Activated gamma-delta T cell treated with Interleukin-2 at 50 U/mL for 16 hours (primary cell): ENCODE measurements at places on chromosomes 2 and 18.

DNA sequence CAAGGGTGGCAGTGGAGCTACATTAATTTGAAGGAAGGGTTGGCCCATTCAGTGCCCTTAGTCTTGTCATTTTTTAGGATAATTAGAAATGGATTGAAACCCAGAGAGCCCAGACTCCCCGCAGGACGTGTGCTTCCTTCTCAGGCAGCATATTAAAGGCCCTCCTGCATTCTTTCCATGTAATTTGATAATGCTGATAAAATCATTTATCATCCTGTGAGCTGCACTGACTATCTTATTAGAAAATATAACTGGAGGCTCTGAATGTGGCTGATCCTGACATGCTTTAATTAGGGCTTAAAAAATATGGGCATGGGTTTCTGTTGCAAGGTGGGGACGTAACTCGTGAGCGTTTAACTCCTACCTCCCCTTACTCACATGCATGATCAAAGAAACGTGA, 148.1 kb downstream of the ACKR3 start:
- no peak for DNase-seq

DNA sequence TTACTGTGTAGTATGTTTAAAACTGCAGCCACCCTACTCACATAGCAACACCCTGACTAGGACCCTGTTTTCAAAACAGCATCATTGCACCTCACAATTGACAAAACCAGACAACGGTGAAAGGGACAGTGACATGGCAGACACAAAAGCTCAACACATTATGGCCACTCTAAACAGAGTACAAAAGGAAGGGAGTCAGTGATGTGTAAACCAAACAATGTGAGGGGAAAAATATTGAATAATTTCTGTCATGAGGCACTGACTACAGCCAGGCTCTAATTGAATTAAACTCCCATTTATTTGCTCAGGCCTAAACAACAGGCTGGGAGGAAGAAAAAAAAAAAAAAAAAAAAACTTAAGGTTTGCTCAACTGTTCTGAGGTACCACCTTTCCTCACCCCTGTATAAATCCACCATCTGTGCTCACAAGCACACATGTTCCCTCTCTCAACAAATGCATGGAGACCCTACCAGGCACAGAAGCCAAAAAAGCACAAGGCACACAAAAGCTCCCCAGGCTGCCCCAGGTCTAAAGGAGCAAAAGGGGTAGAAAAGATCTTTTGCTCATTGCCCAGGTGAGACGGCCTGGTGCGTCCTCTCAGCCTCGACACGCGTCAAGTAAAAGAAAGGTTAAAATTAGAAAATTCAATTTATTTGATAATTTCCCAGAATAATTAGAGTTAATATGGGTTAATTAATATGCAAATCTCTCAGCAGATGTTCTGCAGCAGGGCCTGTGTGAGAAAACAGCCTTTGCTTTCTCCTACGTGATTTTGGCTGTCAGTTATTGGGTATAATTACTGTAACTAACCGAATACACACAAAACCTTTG, 80.9 kb downstream of the ZEB2 start:
- no peak for DNase-seq

DNA sequence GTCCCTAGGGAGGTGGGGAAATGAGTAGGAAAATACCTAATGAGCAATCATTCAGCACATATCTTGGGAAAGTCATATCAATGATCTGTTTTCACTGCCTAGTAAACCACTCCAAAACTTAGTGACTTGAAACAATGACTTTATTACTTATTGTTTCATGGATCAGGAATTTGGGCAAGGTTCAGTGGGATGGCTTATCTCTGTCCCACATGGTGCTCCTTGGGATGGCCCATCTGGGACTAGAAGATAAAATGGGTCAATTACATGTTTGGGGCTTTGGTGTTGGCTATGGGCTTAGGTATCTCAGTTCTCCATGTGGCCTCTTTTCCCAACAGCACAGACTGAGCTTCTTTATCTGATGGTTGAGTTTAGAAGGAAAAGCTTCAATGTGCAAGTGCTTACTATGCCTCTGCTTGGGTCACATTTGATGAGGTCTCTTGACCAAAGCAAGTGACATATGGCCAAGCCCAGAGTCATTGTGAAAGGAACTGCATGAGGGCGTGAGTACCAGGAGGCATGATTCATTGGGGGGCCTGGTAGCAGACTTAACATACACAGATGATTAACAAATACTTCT, 218.1 kb upstream of the TNP1 start:
- no peak for DNase-seq

- no peak for DNase-seq
These were observed 36.1 kb upstream of the SPTBN1 start for GRCh38 chr2:54419855-54420523.

DNA sequence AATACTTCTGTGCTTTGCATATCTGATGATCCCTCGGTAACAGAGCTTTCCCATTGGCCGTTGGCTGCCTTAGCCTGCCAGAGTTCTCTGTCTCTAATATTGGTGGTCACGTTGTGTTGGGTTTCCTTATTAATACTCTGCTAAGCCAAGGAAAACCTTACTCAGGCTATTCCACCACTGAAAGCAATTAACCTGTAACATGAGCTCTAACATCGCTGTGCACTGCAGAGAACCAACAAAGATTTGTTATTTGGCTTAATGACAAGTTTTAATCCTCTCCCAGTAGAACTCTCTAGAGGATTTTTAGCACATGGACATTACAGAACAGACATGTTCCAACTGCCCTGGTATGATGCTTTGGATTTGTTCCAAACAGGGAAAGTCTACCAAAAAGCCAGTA, 825.9 kb upstream of the POU3F3 start:
- DNase-seq: no peak

DNA sequence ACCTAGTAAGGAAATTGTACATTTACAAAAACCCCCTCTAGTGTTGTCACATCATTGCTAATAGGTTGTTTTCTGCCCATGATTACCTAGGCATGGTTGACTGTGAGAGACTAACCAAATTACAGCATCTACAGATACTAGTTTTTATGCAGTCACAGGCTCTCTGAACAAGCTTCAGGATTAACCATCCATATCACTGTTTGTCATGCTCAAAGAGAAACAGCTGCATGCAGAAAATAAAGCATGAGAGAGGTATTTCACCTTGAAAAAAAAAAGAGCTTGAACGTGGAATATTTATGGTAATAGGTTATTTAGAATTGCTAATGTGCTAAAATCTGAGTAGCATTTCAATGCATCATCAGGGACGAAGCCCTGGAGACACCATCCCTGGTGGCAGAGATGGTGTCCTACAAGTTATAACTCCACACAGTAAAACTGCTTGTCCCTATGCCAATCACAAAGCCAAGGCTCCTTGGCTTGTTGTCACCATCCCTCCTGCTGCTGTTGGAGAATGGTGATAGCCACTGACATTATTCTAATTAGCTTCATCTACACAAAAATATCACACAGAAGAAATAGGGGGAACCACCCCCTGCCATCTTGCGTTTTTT, 5.4 kb downstream of the NEB start:
- no peak for DNase-seq

GRCh38 chr18:23458830-23459529, 5.9 kb downstream of the RIOK3 start:
- no peak for DNase-seq

- no peak for DNase-seq
These were observed 69.0 kb upstream of the LMAN1 start for GRCh38 chr18:59428018-59428417.

DNA sequence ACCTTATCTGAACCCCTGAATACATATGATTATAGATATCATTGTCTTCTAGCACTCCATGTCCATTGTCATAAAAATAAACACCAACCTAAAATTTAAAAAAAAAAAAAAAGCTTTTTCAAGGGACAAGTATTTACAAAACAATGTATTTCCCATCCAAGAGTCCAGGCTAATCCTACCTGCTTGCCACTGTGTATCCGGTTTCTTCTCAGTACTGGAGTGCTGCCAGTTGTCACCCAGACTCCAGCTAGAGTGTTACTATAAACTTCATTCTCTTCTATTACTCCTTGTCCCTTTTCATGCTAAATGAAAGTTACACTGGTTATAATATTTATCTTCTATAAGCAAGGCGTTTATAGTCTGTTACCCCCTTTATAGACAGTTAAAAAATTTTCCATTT, 35.8 kb downstream of the MSH6 start:
- no peak for DNase-seq

- DNase-seq: no peak
These were observed 13.7 kb upstream of the LRP1B start for GRCh38 chr2:142144547-142144946.

- no peak for DNase-seq
These were observed 19.6 kb downstream of the RDH14 start for GRCh38 chr2:18540872-18541271.

DNA sequence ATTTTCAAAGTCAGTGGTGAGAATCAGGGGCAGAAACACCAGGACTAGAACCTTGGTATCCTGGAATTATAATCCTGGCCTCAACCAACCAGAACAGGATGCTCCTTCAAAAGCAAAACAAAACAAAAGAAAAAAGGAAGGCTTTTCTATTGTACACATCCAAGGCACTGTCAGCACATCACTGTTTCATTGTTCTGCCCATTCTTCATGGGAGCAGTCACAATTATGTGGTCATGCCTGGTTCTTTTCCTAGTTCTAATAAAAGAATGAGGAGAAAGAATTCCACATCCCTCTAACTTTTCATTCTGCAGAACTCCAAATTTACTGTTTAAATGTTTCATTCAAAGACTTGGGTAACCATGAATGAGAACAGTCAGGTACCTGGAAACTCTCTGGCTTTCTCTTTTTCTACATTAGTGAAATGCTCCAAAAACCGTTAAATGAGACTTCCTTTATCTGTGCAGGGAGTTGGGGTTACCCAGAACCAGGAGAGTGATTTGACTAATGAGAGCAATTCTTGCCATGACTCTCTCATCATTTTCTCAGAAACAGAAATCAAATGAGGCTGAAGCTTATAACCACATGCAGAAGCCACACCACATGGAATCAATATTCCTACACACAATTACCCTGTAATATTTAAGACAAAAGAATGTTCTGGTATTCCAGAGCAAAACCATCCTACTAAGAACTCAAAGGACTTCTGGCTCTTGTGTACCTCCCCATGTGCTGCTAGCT, 110.9 kb upstream of the CCDC150 start:
- no peak for DNase-seq

- DNase-seq: no peak
These were observed 17.1 kb upstream of the NR4A2 start for GRCh38 chr2:156349605-156350004.

DNA sequence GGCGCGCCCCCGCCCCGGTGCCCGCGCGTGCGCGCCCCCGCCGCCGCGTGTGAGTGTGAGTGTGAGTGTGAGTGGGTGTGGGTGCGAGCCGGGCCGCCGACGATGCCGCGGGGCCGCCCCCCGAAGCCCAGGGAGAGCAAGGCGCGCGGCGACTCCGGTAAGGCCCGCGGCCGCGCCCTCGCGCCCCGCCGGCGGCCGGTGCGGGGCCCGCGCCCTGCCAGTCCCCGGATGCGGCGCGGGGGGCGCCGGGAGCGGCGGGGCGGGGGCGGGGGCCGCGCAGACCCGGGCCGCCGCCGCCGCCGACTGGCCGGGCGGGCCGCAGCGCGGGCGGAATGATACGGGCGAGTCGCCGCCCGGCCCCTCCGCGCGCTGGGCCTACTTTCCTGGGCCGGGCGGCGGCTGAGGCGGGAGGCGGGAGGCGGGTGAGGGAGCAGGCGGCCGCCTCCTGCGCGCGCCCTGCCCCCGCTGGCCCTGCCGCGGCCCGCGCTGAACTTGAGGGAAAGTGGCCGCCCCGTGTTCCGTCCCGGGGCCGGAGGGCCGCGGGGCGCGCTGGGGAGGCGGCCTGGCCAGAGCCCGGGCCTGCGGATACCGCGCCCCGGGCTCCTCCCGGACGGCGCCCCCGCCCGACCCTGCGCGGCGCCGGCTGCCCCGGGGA, at the start of gene ZNF236:
ZNF236 (plus strand) TSS at position 52 of the 655 bp plus-strand sequence; CDS start at position 103, 51 bp downstream.
- DNase-seq: peak; percentile 62

- no peak for DNase-seq
These were observed 12.9 kb downstream of the ZNF397 start for GRCh38 chr18:35253655-35254287.

DNA sequence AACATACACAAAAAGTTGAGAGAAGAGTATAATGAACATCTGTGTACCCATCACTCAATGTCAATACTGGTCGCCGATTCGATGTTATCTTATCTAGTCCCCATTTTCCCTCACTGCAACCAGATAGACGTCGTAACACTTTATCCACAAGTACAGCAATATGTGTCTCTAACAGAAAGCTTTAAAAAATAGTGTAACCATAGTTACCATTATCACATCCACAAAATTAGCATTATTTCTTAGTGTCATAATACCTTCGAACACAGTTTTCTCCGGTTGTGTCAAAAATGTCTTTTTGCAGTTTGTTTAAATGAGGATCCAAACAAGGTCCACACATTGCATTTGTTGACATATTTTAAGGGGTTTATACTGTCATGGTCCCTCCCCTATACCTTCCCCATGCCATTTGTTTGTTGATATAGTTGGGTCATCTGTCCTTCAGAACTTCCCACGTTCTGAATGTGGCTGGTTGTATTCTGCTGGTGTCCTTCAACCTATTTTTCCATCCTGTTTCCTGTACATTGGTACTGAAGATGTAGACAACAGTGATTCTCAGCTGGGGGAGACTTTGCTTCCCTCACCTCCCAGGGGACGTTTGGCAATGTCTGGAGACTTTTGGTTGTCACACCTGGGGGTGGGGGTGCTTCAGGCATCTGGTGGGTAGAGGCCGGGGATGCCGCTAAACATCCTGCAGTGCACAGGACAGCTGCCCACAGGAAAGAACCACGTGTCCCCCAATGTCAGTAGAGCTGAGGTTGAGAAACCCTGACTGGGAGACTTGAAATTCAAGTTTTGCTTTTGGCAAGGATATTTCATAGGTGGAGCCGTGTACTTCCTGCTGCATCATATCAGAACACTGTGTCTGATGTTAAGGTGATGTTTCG, 72.7 kb upstream of the SPRED2 start:
- DNase-seq: no peak

DNA sequence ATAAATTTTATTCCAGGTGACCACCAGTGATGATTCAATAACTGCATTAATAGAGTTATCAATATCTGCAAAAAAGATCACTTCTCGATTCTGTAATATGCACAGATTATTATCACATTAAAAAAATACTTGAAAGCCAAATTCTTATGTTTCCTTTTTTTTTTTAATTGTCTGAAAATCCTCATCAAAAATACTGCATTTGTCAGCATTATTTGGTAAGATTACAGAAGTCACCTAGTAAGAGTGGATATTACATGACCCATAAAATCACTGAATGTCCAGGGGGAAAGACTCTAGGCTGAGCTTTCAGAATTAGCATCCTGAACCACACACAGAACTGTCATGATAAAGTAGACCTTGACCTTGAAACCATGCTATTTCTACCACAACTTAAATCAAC, 617.2 kb upstream of the CDH7 start:
- no peak for DNase-seq

DNA sequence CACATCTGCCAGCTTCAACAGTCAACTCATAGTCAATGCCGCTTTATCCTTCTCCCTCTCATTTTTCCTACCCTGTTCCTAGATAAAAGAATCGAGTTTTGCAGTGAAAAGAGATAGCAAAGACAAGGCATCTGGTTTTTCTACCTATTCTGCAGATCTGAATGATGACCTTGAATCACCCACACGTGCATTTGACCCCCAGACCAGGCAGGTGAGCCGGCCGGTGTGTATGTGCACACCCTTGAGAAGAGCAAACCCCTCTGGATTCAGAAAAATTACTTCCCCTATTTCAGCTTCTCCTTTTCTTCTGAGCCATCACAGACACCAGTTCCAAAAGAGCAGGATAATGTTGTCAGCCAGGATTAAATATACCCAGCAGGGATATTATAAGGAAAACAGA, 115.6 kb upstream of the ST6GAL2 start:
- no peak for DNase-seq
